Activated gamma-delta T cell treated with Interleukin-2 at 50 U/mL for 16 hours (primary cell): ENCODE measurements at places on chromosomes 12 and 14.

DNA sequence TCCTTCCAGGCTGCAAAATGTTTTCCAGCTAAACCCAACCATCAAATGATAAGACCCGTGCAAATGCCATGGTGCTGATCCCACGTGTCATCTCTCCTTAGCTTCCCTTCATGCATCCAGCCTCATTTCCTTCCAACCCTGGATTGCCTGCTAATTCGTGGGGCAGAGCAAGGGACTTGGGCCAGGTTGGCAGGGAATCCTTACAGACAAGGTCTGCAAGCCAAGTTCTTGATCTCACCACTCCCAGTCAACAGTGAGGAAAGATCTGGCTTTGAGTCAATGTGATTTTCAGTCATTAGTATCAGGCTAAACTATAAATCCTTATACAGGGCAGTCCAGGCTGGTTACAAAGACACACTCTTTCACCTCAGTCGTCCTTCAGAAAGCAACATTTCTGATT is 150.9 kb downstream of the ANO2 start:
- DNase-seq, result no peak

- no peak for DNase-seq
These were observed 33.3 kb upstream of the BEGAIN start for GRCh38 chr14:100620255-100621100.

- DNase-seq, result no peak
These were observed 116.3 kb downstream of the TMX1 start for GRCh38 chr14:51356381-51356780.

- DNase-seq, result no peak
These were observed 48.7 kb upstream of the BCL11B start for GRCh38 chr14:99320621-99321235.

- no peak for DNase-seq
These were observed 60.4 kb upstream of the FAR2 start for GRCh38 chr12:29088611-29089219.

DNA sequence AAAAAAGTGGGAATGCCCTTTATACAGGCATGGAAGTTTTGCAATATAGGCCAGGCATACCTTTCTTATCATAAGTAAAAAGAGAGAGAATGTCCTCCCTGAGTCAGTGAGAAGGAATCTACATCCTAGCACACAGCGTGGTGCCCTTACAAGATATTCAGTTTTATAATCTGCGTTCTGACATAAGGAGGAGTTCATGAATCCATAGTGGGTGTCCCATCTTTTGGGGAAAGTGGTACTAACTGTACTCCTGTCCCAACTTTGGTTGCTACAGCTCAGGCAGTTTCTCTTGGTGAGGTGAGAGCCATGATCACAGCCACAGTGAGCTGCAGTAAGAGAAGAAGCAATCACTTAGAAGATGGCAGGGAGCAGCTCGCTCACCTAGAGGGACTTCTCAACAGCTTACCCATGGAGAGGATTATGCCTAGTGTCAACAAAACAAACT is 332.9 kb downstream of the BCAT1 start:
- no peak for DNase-seq

- DNase-seq, result no peak
These were observed 15.7 kb upstream of the FIGNL2 start for GRCh38 chr12:51863933-51864832.

DNA sequence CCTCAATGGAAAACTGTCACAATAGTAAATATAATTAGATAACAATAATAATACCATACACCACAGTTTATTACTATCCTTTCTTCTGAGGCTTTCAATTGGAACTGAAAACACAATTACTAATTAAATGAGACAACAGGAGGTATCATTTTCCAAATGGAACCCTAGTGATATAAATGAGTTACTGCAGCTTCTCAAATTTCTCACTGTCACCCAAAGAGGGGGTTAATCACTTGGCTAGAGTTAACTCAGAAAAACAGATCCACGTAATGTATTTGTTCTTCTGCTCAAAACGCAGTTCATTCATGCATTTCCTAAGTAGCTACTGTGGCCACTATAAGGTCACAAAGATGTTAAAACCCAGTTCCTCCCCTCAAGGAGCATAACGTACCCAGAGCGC is 120.9 kb upstream of the FOXN3 start:
- no peak for DNase-seq

GRCh38 chr12:66905201-66905600 is 226.3 kb upstream of the GRIP1 start:
- DNase-seq, result no peak

DNA sequence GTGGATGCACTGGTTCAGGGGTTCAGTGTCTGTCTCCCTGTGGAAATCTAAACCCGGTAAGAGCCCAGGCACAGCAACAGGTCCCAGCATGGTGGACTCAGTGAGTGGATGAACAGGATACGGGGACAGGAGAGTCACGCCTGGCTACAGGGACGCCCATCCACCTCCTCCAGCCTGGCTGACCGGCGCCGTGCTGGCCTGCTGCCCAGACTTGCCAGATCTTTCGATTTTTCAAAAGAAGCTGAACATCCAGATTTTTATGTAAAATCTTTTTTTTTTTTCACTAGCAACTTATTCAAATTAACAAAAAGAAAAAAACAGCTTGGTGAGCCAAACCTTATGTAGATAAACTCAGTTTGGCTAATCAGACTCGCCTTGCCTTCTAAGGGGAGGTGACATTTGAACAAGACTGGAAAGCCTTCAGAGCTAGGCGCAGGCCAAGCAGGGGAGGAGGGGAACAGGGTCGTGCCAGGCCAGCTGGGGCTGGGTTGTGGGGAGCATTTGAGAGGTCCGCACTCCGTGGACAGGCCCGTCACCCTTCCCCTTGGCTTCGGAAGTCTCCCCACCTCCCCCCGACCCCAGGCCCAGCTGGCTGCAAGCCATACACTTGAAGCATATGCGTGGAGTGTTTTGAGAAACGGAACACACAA is 87.8 kb upstream of the NCOR2 start:
- DNase-seq, result no peak

DNA sequence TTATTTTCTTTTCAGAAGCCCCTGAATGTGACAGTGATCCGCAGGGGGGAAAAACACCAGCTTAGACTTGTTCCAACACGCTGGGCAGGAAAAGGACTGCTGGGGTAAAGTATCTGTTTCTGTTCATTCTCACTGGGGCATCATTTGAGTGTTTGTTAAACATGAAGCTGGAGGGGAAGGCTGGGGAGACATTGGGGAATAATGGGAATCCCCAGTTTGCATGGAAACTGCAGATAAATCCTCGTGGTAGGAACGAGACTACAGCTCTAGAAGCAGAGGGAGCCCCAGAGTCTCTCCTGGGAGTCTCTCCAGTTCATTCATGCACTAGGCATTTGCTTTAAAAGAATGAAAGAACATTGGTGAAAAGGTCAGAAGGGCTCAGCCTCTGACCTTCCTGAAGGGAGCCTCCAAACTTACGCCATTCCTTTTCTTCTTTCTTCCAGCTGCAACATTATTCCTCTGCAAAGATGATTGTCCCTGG is 2.5 kb upstream of the CFAP251 start:
- no peak for DNase-seq

- no peak for DNase-seq
These were observed 69.9 kb downstream of the ARL6IP4 start for GRCh38 chr12:123050331-123050831.

- no peak for DNase-seq
These were observed 1061.8 kb upstream of the FLRT2 start for GRCh38 chr14:84468153-84468552.

DNA sequence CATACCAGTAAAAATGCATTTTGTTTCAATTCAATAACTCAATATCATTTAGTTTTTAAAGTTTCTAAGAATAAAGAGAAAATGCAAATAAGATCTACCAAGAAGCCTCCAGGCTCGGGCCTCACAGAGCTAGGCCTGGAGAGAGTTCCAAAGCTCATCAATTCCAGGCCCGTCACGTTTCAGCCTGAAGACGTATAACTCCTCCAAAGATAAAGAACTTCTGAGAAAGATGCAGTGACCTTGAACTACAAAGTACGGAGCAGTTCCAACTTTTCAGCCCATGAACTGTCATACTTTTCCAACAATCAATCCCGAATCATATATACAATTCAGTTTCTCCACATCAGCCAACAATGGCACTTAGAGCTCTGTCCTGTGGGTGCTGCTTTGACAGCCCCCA is 17.8 kb downstream of the CORO1C start:
- no peak for DNase-seq

GRCh38 chr12:76069339-76069738 is 15.1 kb downstream of the NAP1L1 start:
- no peak for DNase-seq

DNA sequence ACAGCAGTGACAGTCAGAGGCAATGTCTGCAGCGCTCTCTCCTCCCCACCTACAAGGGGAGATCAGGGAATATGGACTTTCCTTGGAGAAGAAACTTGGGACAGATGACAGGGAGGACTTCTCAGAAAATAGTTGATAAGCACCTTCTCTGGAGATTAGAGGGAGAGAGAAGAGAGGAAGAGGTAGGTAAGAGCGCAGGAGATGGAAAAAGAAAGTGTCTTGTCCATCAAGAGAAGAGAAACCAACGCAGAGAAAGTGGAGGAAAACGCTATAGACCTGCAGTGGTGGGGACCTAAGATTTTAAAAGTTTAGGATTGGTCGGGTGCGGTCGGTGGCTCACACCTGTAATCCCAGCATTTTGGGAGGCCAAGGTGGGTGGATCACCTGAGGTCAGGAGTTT is 15.5 kb upstream of the SMUG1 start:
- DNase-seq, result no peak

DNA sequence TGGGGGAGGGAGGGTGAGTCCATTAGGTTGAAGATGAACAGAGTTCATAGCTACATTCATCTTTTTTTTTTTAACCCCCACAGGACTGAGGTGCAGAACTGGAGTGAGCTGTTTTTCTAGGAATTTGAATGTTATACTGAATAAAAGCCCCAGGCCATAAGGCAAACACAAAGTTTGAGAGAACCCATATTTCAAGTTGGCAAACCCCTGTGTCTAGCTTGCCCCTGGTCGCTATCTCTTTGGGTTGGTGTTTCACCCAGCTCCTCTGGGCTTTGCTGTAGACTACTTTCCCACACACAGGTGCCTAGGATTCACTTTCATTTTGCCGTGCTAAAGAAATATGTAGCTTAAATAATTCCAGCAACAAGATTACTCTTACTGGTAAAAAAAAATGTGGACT is 5.2 kb upstream of the LMO3 start:
- DNase-seq, result no peak

GRCh38 chr12:127998988-127999387 is 268.0 kb upstream of the TMEM132C start:
- DNase-seq, result no peak

DNA sequence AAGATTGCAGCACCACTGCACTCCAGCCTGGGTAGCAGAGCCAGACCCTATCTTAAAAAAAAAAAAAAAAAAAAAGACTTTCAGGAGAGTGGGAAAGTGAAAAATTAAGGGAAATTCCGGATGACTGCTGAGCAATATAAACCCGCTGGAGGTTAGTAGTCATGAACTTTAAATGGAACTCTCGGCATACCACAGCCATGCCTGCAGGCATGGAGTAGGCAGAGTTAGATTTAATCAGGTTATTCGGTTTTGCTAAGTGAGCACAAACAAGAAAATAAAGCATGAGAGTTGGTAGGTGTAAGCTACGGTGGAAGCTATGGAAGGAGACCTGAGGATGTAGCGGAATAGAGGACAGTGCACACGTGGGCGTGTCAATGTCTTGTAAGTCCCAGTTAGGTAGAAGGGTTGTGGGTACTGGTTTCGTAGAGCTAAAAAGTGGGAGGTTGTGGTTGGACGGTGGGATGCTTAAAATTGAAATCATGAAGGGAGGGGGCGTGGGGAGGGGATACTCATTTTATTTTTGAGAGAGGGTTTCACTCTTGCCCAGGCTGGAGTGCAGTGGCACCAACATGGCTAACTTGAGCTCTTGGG is 11.8 kb upstream of the TUBA1C start:
- no peak for DNase-seq

- DNase-seq, result no peak
These were observed 331.8 kb upstream of the SFSWAP start for GRCh38 chr12:131378861-131379665.

DNA sequence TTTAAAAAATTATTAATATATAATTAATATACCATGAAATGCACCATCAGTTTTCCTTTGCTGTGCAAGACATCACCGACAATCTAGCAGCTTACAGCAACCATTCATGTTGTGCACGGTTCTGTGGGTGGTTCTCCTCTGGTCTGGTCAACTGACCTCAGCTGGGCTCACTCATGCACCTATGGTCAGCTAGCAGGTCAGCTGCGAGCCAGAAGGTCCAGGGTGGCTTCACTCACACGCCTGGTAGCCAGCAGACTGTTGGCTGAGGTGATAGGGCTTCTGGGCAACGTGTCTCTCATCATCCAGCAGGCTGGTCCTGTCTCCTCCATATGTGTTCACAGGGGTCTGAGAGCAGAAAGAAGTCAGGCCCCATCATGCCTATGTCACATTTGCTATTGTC is 210.4 kb downstream of the KIF26A start:
- no peak for DNase-seq

- DNase-seq, result no peak
These were observed 14.3 kb upstream of the IFI27L2 start for GRCh38 chr14:94143711-94144110.

DNA sequence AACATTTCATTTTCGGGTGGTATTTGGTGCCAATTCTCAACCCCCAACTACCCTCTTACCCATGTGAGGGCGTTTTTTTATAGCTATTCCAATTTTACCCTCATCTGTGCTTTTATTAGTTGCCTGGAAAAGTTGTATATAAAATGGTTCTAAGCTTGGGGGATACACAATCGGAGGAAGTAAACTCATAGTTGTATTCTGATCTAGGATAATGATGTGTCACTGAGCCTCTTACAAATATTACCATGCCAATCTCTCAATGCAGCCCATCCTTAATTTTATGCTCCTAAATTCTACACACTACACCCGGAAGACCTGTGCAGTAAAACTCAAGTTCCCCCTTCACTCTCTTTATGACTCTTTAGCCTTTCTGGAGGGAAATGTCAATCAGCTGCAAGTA is 1206.5 kb upstream of the FLRT2 start:
- no peak for DNase-seq

GRCh38 chr14:83419420-83419819 is 1885.8 kb upstream of the SEL1L start:
- DNase-seq, result no peak

DNA sequence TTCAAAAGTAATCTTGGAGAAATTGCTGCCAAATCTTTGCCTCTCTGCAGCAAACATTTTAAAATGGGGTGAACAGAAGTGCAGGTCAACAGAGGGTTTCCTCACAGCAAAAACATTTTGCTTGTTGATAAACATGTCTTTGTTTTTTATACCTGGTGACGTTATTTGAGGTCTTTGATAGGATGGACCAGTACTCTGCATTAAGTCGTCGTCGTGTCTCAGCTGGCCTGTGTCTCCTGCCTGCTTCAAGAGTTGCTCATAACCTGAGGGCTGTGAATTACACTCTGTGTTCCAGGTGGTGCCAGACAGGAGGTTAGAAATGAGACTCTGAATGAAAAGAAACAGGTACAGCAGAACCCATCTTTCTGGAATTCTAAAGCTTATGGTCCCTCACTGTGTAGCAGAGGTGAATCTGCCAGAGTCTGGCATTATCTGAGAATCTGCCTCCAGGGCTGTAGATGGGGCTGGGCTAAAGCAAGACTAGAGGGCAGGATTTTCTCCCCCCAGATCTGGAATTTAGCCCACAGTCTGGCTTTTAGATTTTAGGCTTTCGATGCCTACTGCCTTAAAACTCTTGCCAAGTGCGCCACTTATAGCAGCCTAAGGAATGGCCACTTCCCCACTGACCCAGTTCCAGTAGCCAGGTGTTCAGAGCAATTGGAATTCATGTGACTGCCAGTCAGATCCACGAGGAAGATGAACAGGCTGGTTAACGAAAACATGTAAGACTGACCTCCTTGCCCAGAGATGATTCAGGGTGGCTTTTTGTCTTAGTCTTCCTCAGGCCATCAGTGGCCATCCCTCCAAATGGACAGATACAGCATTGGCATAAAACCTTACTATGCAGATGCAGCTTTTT is 161.2 kb downstream of the PRKCH start:
- DNase-seq, result no peak

GRCh38 chr12:114306646-114307045 is 99.3 kb downstream of the TBX5 start:
- no peak for DNase-seq
